ENCODE measurements at places on chromosomes 3 and 15.

DNA sequence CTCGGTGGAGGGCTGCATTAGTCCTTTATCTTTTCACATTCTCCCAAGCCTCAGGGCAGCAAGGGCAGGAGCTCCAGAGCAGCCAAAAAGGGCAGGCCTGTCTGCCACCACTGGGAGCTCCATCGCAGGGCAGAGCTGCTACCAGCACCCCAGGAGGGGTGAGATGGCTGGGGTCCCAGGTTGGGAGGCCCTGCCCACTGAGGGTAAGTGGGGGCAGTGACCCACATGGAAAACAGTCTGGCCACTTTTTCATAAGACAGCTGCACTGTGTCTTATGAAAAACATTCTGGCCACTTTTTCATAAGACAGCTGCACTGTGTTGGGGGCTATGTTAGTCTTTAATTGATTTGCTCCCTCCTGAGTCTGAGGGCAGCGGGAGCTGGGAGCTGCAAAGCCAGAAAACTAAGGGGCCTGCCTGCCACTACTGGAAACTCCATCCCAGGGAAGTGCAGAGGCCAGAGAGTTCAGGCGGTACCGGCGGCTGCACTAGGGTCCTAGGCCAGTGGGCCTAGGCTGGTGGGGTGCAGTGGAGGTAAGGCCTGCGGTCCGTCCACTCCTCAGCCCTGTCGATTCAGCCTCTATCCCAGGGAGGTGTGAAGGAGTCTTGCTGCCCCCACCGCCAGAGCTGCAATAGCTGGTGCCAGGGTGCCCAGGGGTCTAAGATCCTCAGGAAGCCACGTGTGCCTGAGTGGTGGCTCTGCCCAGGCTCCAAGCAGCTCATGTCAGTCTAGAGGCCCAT lies 45.4 kb downstream of the TMCO5A start:
- no peak for DNase-seq

- no peak for DNase-seq
Observed at GRCh38 chr15:51641490-51642130, 19.0 kb upstream of the DMXL2 start.

GRCh38 chr3:79172241-79172640 lies 595.6 kb downstream of the ROBO1 start:
- no peak for DNase-seq

- no peak for DNase-seq
Observed at GRCh38 chr3:53588122-53588521, 93.7 kb downstream of the CACNA1D start.

GRCh38 chr15:55044162-55044561 lies 152.6 kb downstream of the RSL24D1 start:
- no peak for DNase-seq

DNA sequence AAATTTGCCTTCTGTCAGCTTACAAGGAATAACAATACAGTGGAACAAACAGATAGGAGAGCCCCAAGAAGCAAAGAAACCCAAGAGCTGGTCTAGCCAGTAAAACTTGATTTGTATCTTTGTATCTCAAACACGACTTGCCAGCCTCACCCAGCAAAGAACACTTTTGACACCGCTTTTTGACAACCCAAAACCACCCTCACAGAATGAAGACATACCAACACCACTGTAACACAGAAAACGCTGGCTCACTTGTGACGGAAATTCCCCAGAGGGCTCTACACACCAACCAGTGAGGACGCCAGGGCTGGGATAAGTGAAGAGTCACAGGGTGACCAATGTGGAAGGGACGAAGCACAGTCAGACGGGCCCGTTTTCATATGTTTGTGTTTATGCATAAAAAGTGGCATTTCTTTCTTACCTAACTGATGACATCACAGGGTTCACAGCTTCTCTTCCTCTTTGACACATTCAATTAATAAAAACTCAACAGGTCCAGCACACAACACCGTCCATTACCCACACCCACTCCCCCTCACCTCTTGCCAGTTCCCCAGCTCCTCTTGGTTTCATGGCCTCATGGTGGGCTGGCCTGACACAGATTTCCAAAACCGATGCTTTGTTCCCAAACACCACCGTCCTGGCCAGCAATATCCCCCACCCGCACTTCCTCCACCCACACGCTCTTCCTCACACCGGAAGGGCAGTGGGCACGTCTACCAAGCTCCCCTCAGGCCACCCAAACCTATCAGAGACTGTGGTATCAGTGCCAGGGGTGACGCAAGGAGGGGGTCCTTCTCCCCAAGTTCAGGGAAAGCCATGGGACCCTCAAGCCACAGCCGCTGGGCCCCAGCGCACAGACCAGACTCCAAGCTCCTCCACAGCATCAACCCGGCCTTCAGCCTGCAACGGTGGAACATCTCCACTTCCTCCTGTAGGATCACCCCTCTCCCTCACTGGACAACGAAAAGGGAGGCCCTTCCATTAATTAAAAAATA lies 94.2 kb downstream of the ADAMTS17 start:
- no peak for DNase-seq

- DNase-seq, result no peak
Observed at GRCh38 chr15:66630801-66631351, 65.1 kb upstream of the LCTL start.

- DNase-seq, result peak; percentile 57
Observed at GRCh38 chr3:190862209-190863118, at the start of gene GMNC. Gene GMNC, minus strand, starts transcription at chr3:190862694. Its CDS starts 79 bp downstream, at chr3:190862615.
